Activated B cell treated with CpG ODN at 0.5 μM for 24 hours (primary cell): ENCODE measurements at places on chromosomes 11 and 22.

DNA sequence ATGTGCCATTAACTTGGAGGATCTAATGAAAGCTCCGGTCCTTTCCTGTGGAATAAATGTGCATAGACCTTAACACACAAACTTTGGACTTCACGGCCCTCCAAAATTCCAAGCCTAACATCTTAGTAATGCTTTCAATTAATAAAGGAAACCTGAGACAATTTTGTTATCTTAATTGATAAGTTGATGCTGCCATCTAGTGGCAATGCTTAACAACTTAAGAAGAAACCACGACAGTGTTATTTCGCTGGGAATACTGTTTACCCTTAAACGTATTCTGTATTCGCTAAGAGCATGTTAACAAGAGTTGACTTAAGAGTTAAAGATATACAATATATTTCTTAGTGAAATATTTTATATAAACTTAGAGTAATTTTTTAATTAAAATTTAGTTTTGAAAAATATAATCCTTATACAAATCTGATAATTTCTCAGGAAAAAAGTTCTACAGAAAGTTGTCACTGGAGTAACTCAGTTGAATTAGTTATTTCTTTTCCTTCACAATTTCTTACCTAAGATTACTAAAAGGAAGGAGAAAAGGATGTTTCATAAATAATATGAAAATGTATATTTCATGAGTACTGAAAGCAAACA, 35.0 kb upstream of the OR9G4 start:
- no peak for DNase-seq

DNA sequence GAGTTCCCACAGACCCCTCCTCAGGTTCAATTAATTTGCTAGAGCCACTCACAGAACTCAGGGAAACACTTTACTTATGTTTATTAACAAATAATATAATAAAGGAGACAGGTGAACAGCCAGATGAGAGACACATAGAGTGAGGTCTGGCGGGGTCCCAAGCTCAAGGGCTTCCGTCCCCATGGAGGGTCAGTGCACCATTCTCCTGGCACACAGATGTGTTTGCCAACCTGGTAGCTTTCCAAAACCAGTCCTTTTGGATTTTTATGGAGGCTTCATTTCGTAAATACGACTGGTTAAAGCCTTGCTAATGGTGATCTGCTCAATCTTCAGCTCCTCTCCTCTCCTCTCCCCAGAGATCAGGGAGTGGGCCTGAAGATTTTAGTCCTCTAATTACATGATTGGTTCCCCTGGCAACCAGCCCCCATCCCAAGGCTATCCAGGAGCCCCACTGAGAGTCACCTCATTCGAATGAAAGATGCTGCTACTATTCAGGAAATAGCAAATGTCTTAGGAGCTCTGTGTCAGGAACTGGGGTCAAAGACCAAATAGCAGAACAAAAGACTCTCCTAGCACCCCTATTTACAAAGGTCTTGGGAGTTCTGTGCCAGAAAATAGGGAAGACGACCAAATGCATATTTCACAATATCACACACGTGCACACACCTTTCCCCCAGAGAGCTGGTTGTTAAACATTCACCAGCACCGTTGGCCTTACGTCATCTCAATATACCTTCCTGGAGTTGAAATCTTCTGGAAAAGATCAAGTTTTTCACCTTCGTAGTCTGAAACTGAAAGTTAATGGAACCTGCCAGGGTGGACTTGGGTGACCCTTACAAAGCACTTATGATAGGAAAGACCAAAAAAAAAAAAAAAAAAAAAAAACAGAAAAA, 23.8 kb upstream of the CAPRIN1 start:
- no peak for DNase-seq

DNA sequence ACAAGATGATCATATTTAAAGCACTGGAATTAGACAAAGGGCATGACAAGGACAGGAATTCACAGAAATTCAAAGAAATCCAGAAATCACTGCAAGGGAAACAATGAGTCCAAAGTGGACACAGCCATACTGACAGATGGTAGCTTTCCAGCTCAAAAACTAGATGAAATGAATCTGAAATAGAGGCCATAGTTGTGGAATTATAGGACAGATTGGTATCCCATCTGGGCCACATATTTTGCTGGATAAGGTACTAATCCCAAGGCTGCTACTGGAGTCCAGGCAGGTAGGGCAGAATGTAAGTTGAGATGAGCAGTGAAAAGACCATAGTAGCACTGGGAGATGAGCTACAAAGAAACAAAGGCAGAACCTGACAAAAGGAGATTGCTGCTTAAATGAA, 258.3 kb upstream of the ANO3 start:
- no peak for DNase-seq

- no peak for DNase-seq
Measured at GRCh38 chr11:111354601-111354891, 24.5 kb downstream of the POU2AF1 start.

- DNase-seq, result no peak
Measured at GRCh38 chr11:15695096-15695721, 580.5 kb downstream of the INSC start.

GRCh38 chr11:2860636-2861035, 24.9 kb downstream of the CDKN1C start:
- DNase-seq, result no peak

DNA sequence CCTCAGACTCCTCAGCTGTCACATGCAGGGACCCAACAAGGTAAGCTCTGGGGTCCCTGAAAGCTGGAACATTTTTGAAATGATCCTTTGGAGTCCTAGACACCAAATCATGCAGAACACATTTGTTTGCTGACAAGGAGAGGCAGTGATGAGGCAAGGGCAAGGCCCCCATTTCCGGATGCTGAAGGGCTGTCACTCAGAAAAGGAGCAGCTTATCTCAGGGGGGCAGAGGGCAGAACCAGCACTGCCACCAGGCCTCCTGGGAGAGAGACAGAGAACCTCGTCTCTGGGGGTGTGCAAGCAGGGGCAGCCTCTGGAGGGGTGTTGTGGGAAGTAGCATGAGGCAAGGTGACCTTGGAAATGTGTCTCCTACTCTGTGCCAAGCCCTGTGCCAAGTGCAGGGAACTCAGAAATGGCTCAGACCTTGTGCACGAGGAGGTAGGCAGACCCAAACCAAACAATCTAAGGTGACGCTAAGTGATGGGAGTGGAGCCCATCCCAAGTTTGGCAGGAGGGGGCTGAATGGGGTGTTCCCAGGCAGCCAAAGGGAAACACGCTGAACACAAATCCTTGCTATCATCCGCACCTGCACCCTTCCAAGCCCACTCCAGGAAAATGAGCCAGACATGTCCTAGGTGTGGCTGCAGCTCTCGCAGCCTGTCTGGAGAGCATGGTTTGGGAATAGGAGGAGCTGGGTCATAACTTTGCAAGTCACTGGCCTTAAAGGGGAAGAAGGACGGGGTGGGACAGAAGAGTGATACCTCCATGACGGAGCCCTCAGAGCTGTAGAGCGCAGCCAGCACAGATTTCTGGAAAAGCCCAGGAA, 94.2 kb downstream of the PDE2A start:
- DNase-seq, result no peak

GRCh38 chr22:29092243-29092642, 19.4 kb downstream of the KREMEN1 start:
- DNase-seq, result no peak

- no peak for DNase-seq
Measured at GRCh38 chr22:23218867-23219251, 38.5 kb downstream of the BCR start.

GRCh38 chr11:78379039-78379670, 38.5 kb downstream of the GAB2 start:
- no peak for DNase-seq

DNA sequence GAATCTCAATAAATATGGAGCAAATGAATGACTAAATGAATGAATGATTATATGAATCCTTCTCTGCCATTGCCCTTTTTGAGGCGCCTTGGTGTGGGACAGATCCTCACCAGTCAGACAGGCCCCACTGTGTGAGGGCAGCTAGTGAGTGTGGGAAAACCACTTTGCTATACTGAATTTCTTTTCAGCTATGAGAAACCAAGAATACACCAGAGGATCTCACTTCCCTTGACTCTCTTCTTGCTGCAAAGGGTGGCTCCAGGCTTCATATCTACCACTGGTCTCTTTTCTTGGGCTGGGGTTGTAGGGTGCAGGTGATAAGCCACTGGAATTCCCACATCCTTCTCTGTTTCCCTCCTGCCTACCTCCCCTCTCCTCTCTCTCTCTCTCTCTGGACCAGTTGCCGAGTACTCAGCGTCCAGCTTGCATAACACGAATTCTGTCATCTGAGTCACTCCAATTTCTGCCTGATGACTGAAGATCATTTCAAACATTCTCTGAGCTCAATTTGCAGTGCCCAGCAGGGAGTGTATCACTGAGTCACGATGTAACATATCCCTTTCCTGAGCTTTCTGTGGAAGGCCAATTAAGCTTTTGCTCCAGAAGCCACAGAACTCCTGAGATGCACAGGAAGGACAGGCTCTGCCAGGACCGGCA, 304.3 kb upstream of the NCAM1 start:
- DNase-seq, result no peak

DNA sequence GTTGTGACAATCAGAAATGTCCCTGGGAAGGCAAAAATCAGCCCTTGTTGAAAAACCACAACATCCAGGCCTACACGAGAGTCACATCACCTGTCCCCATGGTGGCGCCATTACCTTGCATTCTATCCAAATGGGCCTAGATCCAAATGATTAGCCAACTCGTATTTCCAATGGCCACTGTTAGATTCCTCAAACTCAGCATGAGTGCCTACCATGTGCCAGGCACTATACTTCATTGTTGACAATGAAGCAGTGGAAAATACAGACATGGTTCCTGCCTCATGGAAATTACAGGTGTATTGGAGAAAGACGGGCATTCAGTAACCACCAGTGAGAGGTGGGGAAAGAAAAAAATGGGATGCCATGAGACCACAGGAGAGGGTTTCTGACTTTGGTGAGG, 29.8 kb upstream of the CREB3L1 start:
- DNase-seq, result no peak

DNA sequence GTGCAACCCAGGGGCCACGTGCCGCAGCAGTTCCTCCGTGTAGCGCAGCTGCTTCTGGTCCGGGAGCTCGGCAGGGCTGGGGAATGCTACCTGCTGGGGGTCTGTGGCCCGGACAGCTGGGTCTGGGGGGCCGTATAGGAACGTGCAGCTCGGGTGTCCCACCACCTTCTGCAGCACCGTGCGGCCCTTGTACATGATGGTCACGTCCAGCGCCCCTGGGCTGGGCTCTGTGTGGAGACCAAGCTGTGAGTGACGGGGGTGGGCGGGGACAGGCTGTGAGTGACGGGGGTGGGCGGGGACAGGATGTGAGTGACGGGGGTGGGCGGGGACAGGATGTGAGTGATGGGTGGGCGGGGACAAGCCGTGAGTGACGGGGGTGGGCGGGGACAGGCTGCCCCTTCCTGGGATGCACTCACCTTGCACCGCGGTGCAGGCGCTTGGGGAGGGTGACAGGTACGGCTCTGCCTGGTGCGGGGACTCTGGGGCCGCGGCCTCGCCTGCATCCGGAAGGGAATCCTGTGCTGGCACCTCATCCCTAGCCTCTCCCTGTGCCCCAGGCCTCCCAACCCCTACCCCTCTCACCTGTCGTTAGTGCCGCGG, 2.3 kb downstream of the IRF7 start:
- no peak for DNase-seq

- DNase-seq, result no peak
Measured at GRCh38 chr11:99987821-99988470, 699.1 kb upstream of the ARHGAP42 start.

GRCh38 chr11:22780952-22781593, 48.5 kb downstream of the SVIP start:
- DNase-seq, result no peak

DNA sequence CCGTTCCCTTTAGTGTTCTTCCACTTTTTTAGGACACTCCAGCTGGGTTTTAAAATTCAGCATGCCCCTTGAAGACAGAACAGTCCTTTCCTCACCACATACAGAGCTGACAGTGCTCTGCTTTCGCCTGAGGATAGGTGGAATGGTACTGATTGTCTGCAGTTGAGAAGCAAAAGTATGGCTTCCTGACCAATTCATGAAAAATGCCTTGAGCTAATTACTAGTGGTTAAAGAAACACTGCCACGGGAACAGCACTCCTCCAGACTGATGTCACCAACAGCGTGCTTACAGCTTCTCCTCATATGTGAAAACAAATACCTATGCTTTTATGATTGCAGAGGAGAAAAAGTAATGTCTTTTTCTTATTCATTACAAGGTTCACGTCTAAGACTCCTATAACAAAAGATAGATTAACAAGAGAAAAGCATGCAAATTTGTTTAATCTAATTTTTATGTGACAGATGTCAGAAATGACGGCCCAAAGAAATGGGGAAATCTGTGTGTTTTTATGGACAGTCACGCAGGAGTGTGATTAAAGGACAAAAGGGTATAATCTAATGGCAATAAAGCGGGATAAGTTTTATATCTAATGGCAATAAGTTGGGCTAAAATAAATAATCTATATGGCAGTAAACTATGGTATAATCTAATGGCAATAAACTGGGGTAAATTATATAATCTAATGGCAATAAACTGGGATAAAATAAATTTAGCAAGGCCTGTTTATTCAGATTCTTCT, 123.4 kb upstream of the ARHGAP42 start:
- no peak for DNase-seq

GRCh38 chr11:58027341-58027740, 3.4 kb upstream of the OR6Q1 start:
- no peak for DNase-seq

GRCh38 chr22:41777749-41778425, 22.6 kb upstream of the CCDC134 start:
- DNase-seq, result no peak

DNA sequence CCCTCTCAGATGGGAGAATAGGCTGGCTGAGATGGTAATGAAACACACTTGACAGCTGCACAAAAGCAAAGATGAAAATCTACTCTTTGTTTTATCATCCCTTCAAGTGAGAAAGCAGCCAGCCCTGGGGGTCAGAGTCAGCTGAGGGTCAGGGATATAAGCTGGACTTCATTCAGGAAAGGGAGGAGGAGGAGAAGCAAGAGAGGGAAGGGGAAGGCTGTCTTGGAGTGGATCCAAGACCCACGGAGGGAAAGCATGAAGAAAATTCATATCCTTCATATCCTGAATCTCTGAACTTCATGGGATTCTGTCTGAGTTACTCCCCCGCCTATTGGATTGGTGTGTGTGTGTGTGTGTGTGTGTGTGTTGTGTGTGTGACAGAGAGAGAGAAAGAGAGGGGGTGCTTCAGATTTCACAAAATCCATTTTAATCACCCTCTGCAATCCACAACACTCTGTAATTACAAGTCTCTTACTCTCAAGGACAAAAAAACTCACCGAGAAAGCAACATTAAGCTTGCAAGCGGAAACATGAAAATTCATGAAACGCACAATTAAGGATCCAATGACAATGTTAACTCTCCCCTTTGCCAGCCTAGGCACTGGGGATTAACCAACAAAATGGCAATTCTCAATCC, 327.7 kb downstream of the TENM4 start:
- DNase-seq, result no peak
